Left forelimb (tissue), 1 donor: ENCODE measurements at places on chromosomes 7 and 10.

- DNase-seq = no peak
Measured at GRCh38 chr10:62627983-62628382, 176.5 kb upstream of the ADO start.

DNA sequence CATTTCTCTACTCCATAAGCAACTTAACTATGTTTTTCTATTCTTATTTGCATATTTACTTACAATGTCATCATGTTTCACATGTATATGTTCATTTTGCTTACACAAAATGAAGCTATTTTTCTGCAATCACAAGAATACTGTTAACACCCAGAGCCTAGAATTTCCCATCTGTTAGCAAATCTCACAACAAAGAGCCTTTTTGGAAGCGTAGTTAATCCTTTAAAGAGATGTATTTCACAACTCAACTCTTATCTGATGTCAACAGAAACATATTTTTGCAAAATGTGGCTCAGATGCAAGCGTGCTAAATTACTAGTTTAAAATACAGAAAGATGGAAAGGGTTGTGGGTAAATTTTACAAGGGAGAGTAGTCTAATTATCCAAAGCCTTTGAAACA is 110.6 kb upstream of the COL1A2 start:
- DNase-seq = no peak

DNA sequence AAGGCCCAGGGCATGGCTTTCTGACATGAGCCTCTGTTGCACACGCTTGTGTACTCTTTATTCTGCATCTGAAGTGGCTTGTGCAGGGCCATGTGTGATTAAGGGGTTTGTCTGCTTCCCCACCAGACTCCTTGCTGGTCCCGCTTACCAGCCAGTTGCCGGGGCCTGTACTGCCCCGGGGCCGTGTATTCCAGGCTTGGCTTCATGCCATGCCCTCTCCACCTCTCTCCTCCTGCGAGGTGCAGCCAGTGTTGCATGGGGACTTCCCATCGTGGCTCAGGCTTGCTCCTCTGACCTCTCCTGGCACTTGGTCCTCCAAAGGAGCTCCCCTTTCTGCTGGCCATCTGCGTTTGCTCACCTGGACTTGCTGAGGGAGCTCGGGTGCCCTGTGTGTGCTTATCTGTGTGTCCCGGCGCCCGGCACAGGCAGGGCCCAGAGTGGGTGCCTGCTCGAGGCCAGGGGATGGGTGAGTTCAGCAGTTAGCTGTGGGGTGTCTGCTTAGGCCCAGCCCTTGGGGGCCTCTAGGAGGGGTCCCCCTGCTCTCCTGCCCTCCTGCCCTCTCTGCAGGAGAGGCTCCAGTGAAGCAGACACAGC is 11.0 kb upstream of the C10orf143 start:
- DNase-seq = no peak

- DNase-seq = no peak
Measured at GRCh38 chr7:143289421-143289820, 1.3 kb downstream of the CASP2 start.

DNA sequence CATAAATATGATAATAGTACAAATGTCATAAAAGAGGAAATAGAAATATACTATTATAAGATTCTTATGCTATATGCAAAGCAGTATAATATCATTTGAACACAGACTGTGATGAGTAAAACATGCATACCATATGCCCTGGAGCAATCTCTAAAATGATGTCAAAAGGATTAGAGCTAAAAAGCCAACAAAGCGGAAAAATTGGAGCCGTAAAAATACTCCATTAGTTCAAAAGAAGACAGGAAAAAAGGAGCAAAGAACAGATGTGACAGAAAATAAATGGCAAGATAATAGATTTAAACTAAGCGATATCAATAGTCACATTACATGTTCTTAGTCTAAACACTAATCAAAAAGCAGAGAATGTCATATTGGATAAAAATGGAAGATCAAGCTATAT is 191.0 kb upstream of the PLPP4 start:
- DNase-seq = no peak

DNA sequence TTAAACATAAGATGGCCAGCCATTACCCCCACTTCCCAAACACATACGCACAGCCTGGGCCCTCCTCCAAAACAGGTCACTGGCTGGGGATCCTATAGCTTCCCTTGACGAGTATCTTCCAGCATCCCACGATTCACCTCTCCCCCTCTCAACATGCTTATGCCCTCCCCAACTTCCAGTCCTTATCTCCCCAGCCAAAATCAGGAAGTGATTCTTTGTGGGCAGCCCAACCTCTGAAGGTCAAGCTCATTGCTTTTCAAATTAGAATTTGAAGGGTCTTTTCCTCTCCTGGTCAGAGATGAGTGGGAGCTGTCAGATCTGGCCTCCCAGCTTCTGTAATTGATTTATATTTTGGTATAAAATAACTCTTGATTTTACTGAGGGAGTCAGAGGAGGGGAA is 133.6 kb downstream of the ATXN7L1 start:
- DNase-seq = no peak

- DNase-seq = no peak
Measured at GRCh38 chr7:75010036-75010435, 45.5 kb downstream of the CASTOR2 start.

GRCh38 chr10:71031603-71032002 is 143.2 kb upstream of the PCBD1 start:
- no peak for DNase-seq

GRCh38 chr7:7176406-7177043 is 5.8 kb upstream of the C1GALT1 start:
- no peak for DNase-seq

DNA sequence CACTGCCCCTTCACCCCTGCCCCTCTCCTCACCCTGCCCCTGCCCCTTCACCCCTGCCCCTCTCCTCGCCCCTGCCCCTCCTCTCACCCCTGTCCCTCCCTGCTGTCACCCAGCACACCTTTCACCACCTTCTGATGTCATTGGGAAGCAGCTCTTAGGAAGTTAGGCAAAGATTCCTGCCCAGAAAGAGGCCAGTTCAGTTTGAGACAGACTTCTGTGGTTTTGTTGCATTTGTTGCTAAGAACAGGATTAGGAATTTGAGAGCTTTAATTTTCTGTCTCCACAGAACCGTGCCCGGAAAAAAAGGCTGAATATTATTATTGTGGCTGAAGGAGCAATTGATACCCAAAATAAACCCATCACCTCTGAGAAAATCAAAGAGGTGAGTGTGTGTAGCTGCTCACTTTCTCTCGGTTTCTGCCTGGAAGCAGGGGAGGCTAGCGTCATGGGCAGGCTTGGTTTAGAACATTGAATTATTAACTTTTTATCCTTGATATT is 39.6 kb downstream of the PFKP start:
- no peak for DNase-seq

- DNase-seq = no peak
Measured at GRCh38 chr10:79099898-79100448, 31.2 kb downstream of the ZMIZ1 start.

GRCh38 chr7:71470326-71470725 is 338.4 kb downstream of the GALNT17 start:
- DNase-seq = no peak

DNA sequence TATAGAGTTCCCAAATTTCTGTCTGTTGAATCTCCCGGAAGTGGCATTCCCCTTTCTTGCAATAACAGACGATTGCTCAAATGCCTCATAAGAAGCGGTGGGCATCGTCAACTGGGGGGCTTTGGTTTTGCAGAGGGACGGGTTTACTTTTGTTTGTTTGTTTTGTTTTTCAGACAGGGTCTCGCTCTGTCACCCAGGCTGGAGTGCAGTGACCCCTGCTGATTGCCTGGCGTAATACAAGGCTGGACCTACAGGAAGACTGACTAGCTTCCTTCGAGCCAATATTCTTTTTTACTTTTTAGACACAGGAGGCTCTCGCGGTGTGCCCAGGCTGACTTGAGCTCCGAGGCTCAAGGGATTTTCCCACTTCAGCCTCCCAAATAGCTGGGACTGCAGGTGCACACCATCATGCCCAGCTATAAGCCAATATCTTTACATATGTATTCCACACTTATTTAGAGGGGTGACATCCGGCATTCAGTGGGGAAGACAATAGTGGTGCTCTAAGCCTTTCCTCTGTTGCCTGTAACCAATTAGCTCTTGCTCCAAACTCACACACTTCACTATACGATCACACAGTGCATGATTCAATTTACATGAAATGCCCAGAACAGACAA is 58.1 kb downstream of the FHIP2A start:
- DNase-seq = no peak

GRCh38 chr10:30687698-30688213 is 58.2 kb upstream of the LYZL2 start:
- peak; percentile 86 for DNase-seq

- DNase-seq = no peak
Measured at GRCh38 chr10:33706191-33706590, 371.7 kb upstream of the NRP1 start.

DNA sequence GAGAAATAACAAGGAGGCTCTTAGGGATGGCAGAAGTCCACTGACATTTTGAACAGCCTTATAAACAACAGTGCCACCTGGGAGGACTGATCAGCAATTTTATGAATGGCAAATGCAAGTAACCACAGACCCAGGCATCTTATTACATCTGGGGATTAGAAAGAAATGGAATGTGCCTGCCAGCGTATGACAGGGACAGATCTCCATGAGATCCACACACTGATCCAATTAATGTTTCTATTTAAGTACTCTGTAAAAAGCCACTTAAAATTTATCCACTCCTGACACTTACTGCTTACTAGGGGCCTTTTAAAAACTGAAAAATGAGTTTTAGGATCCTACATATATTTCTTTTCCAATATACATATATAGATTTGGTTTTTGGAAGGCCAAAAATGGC is 28.6 kb downstream of the PARD3 start:
- DNase-seq = no peak

GRCh38 chr10:124221356-124222317 is 128.2 kb upstream of the CHST15 start:
- DNase-seq = no peak

DNA sequence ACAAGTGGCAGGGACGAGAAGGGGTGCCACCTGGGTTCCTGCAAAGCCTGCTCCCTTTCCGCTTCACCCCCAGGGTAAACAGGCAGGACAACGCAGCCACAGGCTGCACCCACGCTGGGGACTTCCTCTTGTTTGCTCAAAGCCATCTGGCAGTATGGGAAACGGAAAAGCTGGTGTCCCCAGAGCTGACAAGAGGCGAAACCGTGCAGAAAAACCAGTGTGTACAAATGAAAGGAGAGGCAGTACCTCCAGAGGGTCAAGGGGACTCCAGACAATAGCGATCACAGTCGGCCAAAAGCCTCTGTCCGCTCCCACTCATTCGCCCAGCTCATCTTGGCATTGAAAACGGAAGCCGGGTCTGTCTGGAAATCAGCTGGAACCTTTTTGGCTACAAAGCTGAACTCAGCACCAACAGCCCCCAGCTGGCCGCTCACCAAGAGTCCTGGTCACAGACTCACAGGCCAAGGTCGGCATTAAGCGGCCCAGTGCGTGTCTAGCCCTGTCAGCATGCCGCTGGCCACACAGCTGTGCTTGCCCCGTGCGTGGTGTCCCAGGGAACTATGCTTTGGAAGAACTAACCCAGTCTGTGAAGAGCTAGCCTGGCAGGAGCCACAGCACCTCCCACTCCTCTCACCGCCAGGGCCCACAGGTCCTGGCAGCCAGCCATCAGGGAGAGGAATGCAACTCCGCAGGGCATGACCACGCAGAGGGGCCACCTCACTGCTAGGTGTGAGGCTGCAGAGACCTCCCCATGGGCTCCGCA is 10.4 kb downstream of the TNS3 start:
- peak; percentile 77 for DNase-seq

DNA sequence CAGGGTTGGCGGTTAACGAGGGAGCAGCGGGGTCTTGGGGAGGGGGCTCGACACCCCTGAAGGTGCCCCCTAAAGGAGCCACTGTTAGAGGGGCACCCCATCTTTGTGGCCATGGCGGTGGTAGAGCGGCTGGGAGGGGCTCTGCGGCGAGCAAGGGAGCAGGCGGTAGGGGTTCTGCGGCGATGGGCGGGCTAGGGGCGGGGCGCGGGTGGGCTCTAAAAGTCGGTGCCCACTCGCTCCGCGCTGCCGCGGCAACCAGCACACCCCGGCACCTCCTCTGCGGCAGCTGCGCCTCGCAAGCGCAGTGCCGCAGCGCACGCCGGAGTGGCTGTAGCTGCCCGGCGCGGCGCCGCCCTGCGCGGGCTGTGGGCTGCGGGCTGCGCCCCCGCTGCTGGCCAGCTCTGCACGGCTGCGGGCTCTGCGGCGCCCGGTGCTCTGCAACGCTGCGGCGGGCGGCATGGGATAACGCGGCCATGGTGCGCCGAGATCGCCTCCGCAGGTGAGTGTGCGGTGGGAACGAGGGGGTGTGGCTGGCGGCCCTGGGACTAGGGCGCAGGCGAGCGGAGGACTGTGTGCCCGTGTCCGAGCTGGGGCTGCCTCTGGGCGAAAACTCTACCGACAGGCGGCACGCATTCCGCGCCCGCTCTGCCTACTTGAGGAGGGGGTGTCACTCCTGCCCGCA is at the start of gene MEST:
MEST (plus strand) TSS at position 245 of the 682 bp plus-strand sequence; CDS start at position 474, 229 bp downstream.
- peak; percentile 83 for DNase-seq

DNA sequence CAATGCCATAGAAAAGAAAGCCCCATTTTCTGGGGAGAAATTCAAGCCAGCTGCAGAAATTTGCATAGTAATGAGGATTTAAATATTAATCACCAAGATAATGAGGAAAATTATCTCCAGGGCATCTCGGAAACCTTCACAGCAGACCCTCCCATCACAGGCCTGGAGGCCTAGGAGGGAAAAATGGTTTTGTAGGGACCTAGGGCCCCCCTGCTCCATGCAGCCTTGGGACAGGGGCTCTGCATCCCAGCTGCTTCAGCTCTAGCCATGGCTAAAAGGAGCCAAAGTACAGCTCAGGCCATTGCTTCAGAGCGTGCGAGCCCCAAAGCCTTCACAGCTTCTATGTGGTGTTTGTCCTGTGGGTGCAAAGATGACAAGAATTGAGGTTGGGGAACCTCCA is 46.6 kb upstream of the VOPP1 start:
- no peak for DNase-seq

- DNase-seq = no peak
Measured at GRCh38 chr7:38671911-38672905, 41.0 kb upstream of the AMPH start.

DNA sequence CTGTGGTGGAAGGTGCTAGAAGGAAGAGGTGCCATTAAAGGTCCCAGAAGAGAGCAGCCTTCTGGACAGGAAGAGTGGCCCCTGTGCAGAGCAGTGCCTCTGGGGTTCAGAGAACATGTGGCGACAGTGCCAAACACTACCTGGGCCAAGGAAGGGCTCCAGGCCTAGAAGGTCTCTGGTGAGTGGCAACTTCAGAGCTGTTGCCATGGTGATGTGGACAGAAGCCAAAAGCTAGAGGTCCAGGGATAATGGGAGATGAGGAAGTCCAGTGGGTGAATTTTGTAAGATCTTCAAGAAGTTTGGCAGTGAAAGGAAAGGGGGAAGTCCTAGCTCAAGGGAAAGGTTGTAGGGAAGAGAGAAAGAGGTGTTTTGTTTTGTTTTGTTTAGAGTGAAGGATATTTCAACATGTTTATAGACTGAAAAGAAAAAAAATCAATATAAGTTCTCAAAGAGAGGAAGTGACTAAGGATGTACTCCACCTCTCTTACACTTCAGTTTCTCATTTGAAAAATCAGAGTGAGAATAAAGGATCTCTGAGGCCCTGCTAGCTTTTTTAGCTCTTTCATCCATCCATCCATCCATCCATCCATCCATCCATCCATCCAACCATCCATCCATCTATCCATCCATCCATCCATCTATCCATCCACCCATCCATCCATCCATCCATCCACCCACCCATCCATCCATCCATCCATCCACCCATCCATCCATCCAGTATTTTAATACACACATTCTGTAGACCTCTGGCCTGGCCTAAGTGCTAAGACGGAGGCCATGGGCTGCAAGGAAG is 77.1 kb upstream of the DUSP5 start:
- DNase-seq = no peak
